Caki2 (cell line): ENCODE measurements at places on chromosomes 7 and 10. TPM values are rescaled to one million over a fixed set of nuclear protein-coding genes. Genes with fewer than 3 reads are reported as not detected.

- peak; percentile 37 for DNase-seq
Observed at GRCh38 chr10:28678687-28679457, 1.6 kb downstream of the BAMBI start.

GRCh38 chr10:71391701-71392100 is 5.0 kb upstream of the CDH23 start:
- DNase-seq, result no peak

The LIPJ gene
- not detected in 2 replicates for total RNA-seq

GRCh38 chr7:20241911-20242261 is 24.7 kb upstream of the MACC1 start:
- no peak for DNase-seq

DNA sequence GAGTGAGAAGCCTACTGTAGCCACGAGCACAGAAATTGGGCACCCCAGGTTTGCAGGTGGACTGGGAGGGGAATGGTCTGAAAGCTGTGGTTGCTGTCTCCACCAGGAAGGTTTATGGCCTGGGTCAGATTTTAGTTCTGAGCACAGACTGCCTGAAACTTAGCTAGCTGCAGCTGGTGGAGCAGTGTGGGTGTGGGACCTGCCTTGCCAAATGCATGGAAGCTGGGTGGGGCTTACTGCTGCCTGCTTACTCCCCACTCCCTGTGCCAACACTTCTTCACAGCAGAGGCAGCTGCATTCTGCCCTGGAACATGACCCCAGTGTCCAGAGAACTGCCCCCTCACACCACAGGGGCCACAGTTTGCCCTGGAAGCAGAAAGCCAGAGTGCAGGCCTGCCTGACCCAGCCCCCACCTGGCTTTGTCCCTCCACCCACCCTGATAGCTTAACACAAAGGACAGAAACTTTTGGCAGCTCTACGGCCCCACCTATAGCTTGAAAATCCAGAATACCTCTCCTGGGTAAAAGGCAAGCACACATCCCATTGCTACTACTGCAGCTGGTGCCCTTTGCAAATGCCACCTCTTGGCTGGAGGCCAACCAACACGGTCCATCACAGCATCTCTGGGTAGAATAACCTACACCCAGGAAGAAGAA is 281.6 kb downstream of the AGMO start:
- DNase-seq, result no peak

DNA sequence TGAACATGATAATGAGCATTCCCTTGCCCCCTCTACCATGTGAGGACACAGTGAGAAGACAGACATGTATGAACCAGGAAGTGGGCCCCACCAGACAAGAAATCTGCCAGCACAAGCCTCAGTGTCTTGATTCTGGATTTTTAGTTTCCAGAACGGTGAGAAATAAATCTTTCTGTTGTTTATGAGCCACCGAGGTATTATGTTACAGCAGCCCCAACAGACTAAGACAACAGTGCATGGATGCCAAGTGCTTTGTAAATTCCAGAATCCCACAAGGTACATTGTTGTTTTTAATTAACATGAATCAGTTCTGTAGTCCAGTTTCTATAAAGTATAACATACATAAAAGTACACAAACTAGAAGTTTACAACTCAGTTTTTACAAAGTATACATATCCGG is 162.2 kb downstream of the ARHGAP21 start:
- no peak for DNase-seq

The BAIAP2L1 gene
- 14.5 and 21.4 TPM in 2 replicates for total RNA-seq

The COL28A1 gene
- 0.17 and 0.84 TPM in 2 replicates for total RNA-seq

DNA sequence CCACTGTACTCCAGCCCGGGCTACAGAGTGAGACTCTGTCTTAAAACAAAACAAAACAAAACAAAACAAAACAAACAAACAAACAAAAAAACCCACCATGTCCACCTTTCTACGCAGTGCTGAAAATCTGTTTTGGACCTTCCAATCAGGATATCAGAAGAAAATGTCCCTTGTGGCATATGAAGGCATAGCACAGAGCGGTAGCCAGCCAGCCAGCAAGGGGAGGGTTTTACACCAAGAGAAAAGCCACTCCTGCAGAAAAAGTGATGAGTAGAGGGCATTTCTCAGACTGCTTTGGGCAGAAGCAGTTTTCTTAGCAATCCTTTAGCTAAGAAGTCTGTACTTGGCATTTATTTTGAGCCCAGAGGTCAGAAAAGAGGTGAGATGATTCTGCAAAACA is 612.2 kb downstream of the TYW1 start:
- no peak for DNase-seq

GRCh38 chr7:374706-375311 is 84.8 kb downstream of the FOXL3 start:
- no peak for DNase-seq
